Stimulated activated CD8-positive, alpha-beta memory T cell treated with anti-CD3 and anti-CD28 coated beads, Interleukin-4, amount 100 ng/mL, for 4 hours (primary cell): ENCODE measurements at places on chromosomes 2 and 18.

GRCh38 chr2:143996974-143997373 is 522.9 kb downstream of the ZEB2 start:
- DNase-seq, result no peak

- no peak for DNase-seq
These were observed 17.2 kb downstream of the TET3 start for GRCh38 chr2:74001781-74002504.

GRCh38 chr2:188050726-188051125 is 240.9 kb upstream of the GULP1 start:
- no peak for DNase-seq

GRCh38 chr2:104871972-104872865 is 18.3 kb downstream of the POU3F3 start:
- DNase-seq, result no peak

- no peak for DNase-seq
These were observed 188.3 kb downstream of the ZNF516 start for GRCh38 chr18:76306685-76307292.

- DNase-seq, result no peak
These were observed at the start of gene L3MBTL4 for GRCh38 chr18:6414723-6415417. Gene L3MBTL4 (minus strand): TSS chr18:6414911. CDS start chr18:6311625, 103,286 bp downstream.

DNA sequence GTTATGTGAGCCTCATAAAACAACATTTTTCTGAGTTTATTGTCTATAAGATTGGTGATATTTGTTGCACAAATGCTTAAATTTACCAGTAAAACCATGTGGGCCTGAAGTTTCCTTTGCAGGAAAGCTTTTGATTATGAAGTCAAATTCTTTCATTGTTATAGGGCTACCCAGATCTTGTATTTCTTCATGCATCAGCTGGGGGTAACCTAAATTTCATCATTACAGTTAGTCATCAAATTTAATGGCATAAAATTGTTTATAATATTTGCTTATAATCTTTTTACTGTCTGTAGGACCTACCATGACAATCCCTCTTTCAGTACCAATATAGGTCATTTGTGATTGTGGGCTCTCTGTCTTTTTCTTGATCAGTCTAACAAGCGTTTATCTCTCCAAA is 47.8 kb downstream of the SMAD2 start:
- DNase-seq, result no peak

- DNase-seq, result no peak
These were observed 40.9 kb downstream of the LRATD1 start for GRCh38 chr2:14673351-14673875.

DNA sequence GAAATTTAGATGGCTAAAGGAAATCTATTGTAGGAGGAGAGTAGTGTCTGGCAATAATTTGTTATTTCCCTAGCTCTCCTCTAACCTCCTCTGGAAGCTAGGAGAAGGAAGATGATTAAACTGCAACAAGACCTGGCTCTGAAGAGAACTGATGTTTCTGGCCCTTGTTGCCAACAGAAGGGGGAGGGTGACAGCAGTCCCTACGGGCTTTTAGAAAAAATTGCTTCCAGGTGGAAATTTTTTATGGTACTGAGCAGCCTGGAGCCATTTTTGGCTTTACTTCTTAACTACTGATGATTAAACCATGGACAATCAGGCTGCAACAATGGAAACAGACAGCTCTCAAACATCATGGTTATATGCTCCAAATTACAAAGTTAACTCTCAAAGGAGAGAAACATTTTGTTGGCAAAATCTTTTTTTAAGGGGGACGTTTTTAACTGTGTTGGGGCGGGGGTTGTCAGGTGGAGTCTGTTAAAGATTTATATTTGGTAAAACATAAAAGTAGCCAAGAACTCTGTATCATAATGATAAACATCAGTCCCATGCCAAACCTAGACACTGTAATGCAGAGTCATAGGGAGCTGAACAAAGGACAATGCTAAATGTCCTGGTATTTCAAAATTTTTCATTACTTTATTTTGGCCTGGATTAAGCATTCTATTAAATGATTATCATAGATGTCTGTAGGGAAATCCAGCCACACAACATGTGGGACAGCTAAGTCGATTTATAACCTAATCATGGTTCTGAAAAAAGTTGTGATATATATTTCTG is 70.0 kb downstream of the EXOC6B start:
- DNase-seq, result no peak
